Calu3 (cell line): ENCODE measurements at places on chromosomes 2 and 18. TPM values are rescaled to one million over a fixed set of nuclear protein-coding genes. Genes with fewer than 3 reads are reported as not detected.
A peak's percentile ranks its signal among the peaks of the same experiment; 100 is the strongest.

Gene SLC35G4
- total RNA-seq: not detected in 2 replicates

Gene RIOK3
- 91.1 and 96.7 TPM in 2 replicates for total RNA-seq

Gene DNAJC5G
- not detected in 2 replicates for total RNA-seq

Gene ST8SIA5
- total RNA-seq: 0.02 TPM in 1 of 2 replicates, not detected in the other

Gene NR4A2
- total RNA-seq: 4.9 and 6.2 TPM in 2 replicates

Gene DSC3
- total RNA-seq: 6.4 and 9.8 TPM in 2 replicates

Gene TUBB8B
- 0.32 and 0.35 TPM in 2 replicates for total RNA-seq

Gene CCDC88A
- total RNA-seq: 45.5 and 49.7 TPM in 2 replicates

Gene TFCP2L1
- total RNA-seq: 21.1 and 29.8 TPM in 2 replicates

Gene SPP2
- total RNA-seq: not detected in 2 replicates

Gene FIGN
- 8.4 and 9.1 TPM in 2 replicates for total RNA-seq

Gene ONECUT2
- total RNA-seq: 182 and 209 TPM in 2 replicates

GRCh38 chr2:177799531-177799930 lies 273.0 kb downstream of the PDE11A start:
- DNase-seq: peak; percentile 22

GRCh38 chr2:187390891-187391290 lies 57.2 kb downstream of the CALCRL start:
- DNase-seq: peak; percentile 31

DNA sequence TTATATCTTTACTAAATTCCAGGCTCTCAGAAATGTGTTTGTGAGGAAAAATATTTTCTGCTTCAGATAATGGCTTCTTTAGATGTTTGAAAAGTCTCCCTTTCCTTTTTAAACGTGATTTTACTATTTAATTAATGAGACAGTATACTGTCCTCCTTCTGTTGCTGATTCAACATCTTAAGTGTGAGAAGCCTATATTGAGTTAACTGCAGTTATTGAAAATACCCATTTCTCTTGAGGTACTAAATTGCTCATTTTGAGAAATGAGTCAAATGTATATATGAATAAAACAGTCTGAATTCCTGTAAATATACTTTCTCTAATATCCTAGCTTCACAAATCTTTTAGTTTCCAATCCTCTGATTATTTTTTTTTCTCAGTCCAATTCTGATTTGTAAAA lies 470.2 kb downstream of the PTPRM start:
- no peak for DNase-seq

DNA sequence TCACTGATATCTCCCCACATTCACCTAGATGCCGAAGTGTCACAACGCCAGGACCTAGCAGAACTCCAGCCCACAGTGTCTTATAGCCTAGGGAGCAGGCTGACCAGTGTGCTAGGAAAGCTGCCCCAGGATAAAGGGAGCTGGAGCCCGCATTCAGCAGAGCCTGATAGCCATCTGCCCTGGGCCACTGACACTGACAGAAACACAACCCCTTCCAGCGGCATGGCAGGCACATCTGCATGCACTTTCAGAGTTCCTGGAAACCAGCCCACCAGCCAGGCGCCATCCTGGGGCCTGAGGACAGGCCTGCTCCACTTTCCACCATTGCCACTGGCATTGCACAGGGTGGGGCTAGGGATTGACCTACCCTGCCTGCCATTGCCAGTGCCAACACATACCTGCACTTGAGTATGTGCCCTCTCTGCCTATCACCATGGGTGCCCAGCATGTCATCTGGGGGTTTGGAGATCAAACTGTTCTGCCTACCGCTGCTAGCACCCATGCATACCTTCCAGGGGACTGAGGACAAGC lies 290.1 kb upstream of the KLHL14 start:
- no peak for DNase-seq

DNA sequence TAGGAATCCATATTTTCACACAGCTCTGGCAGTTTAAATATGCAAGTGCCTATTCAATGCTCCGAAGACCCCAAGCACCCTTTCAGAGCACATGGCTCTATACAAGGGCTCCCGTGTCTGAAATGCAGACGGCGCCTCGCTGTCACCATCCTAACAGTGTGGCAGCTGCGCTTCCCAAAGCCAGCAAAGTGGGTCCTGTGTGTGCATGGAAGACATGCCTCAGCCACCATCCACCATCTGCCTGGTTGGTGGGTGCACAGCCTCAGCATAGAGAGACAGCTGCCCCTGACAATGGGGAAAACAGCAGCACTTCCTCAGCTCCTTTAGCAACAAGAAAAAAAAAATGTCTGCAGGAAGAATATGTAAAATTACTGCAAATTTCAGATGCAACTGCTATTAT lies 218.1 kb downstream of the SP3 start:
- no peak for DNase-seq

GRCh38 chr18:79926715-79927606 lies 24.5 kb downstream of the SLC66A2 start:
- DNase-seq: no peak

GRCh38 chr18:9951022-9951859 lies 37.4 kb downstream of the VAPA start:
- peak; percentile 41 for DNase-seq

DNA sequence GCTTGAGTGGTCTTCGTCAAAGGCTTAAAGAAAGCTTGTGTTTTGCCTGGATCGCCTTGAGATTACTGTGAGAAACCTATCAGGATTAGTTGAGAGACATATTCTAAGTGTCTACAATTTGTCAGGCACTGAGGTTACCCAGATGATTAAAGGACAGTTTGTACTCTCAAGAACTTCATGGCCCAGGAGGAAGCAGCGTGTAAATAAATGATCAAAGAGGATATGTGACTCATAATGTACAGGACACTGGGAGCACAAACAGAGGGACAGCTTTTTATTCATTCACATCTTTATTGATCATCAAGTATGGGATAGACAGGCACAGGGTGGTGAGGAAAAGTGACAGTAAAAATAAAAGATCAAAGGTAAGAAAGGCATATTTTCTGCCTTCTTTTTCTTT lies 152.6 kb upstream of the FSHR start:
- no peak for DNase-seq

GRCh38 chr2:85954590-85955458 lies 66.0 kb upstream of the ST3GAL5 start:
- DNase-seq: peak; percentile 19

DNA sequence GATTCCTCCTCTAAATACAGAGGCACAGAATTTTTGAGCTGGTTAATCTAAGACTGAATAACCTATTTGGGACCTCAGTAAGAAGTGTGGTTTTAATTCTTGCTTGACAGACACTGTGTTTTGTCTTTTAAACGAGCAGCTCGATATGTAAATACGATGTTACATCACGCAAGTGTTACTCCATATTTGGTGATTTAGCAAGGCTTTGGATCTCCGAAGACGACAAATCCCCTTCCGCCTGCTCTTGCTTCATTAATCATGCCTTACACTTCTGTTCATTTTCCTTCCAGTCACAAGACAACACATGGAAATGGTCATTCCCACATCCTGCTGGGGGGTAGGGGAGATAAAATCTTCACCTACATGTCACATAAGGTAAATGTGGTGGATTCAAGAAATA lies 9.4 kb downstream of the BCL11A start:
- no peak for DNase-seq

- no peak for DNase-seq
Measured at GRCh38 chr18:13627639-13628038, 98.7 kb downstream of the FAM210A start.

DNA sequence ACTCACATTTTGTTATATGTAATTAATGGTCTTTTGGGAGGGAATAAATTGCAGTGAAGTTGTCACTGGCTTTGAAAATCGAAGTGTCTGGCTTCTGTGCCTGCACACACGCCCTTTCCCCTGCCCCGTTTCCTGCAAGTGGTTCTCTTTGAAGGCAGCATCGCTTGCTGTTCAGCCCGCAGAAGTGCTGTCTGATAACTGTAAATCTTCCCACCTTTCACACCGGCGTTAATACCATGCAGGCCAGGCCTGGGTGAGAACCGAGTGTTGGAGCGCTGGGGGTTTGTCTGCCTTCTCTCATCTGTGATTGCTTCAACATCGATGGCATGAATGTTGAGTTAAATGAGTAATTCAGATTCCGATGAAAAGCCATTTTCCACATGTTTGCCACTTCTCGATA lies 37.9 kb upstream of the RPL31 start:
- DNase-seq: no peak

DNA sequence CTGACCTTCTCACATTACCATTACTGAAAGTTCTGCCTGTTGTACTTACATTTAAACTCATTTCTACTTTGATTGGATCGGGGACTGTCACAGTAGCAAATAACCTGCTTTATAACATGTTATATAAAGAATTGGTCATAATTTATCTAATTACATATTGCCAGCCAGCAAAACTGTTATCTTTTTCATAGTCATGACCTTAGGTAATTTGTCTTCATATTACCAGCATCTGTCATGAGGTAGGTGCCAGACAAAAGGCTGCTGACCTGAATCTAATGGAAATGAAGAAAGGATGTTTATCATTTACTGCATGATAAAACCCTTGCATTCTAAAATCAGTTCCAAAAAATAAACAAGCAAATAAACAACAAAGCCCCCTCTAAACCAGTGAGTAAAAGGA lies 89.4 kb upstream of the LRP1B start:
- DNase-seq: no peak

- DNase-seq: no peak
Measured at GRCh38 chr2:212465456-212465855, 73.1 kb downstream of the ERBB4 start.

DNA sequence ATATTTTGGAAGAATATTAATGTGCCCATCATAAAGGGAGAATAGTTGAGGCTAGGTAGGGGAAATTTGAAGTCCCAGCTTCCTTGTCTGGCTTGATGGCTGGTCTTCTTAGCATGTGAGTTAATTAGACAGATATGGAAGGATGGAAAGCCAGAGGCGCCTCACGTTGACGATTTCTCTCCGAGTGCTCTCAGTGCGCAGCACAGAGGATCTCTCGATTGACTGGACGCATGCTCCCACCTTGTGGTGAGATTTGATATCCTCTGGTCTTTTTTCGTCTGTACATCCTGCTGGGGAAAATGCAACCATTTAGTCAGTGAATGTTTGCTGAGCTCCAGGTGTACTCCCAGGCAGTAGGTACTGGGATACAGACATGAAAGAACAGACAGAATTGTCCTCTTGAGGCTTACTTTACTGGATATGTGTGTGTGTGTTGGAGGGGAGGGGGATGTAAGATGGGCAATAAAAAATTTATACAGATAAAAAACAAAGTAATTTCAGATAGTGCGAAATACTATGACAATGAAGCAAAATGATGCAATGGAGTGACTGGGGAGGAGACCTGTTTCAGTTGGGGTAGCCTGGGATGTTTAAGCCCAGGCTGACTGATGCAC lies 66.9 kb upstream of the ZNG1B start:
- peak; percentile 83 for DNase-seq
